ENCODE measurements at places on chromosomes 7 and 10.

DNA sequence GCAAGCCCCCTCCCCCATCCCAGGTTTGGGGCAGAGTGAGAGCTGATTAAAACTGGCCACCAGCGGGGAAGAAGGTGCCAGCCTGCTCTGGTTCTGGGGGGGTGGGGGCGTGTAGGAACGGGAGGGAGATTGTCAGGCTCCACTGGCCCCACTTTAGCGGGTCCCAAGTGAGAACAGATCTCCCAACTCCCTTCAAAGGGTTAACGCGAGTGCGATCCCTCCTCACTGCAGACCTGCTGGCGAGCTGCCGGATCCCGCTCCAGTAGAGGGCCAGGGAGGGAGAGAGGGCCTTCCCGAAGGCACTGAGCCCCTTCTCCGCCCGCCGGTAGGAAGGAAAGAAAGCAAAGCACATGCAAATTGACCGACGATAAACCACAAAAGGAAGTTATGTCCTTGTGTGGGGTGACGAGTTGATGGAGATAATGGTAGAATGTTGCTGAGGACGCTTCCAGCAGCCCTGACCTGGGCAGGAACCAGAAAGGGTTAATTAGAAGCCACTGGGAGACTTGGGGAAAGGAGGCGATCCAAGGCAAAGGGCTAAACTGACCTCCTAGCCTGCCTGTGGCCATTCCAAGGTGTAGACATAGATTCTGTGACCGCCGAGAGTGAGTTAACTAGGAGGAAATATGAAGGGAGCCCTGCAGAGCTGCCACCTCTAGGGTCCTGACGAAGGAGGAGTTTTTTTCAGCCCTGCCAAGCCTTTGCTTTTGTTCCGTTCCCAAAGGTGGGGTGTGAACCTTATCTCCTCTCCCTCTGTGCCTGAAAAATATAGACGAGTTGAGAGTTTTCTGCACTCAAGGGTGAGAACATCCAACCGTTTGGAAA, 1.5 kb downstream of the NRG3 start:
- DNase-seq: no peak

GRCh38 chr7:149196705-149197171, 1.4 kb downstream of the ZNF282 start:
- DNase-seq: no peak

DNA sequence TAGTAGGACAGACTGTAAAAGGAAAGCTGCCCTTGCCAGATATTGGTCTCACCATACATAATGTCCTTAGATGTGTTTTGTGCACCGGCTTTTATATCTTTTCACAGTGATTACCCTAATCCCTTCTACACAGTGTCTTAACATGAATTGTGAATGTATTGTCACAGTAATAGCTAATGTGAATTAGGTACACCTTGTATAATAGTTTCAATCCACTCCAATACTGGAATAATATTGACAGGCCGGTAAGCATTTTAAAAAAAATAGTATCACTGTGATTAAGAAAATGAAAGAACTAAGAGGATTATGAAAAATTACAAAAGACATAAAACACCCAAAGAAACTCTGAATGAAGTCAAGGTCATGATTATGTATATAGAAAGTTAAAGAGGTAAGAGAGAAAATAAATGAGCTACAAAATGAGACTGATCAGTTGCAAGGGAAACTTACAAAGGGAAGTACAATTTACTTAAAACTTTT, 420.9 kb downstream of the PLXDC2 start:
- no peak for DNase-seq

DNA sequence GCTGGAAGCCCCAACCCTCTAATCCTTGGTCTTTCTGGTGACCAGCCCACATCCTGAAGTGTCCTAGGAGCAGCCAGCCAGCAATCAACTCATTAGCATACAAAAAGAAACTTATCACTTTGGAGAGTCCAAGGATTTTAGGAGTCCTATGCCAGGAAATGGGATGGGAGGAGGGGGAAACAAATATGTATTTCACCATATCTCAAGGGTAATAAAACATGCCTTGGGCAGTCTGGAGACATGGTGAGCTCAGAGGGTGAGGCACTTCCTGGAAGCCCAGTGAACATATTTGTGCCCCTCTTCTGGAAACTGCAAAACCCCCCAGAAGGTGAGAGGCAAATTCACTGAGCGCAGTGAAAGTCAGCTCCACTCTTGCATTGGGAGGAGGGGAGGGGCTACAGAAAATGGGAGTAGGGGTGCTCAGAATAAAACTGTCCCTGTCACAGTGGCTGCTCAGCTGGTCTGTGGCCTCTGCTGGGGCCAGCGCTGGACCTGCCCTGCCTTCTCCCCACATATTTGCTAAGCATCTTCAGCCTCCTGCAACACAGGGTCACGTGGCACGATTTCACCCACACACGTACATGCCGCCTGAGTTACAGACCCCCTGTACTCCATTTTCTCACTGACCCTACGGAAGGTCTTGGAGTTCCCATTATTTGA, 17.7 kb upstream of the ZMIZ1 start:
- DNase-seq: peak; percentile 23

- no peak for DNase-seq
Measured at GRCh38 chr10:85545874-85546273, 820.7 kb downstream of the GRID1 start.

GRCh38 chr7:134539380-134540004, 9.4 kb upstream of the AKR1B15 start:
- no peak for DNase-seq

DNA sequence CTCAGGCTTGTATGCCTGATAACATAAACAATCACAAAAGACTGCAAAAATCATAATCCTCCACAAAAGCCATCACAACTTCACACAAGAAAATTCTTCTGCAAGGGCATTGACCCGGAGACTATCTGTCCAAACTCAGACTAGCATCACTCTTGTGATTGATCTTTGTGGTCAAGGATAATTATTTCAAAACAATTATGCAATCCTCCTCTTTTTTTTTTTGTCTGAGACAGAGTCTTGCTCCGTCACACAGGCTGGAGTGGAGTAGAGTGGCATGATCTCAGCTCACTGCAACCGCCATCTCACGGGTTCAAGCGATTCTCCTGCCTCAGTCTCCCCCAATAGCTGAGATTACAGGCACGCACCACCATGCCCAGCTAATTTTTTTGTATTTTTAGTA, 22.2 kb downstream of the CDNF start:
- DNase-seq: no peak

DNA sequence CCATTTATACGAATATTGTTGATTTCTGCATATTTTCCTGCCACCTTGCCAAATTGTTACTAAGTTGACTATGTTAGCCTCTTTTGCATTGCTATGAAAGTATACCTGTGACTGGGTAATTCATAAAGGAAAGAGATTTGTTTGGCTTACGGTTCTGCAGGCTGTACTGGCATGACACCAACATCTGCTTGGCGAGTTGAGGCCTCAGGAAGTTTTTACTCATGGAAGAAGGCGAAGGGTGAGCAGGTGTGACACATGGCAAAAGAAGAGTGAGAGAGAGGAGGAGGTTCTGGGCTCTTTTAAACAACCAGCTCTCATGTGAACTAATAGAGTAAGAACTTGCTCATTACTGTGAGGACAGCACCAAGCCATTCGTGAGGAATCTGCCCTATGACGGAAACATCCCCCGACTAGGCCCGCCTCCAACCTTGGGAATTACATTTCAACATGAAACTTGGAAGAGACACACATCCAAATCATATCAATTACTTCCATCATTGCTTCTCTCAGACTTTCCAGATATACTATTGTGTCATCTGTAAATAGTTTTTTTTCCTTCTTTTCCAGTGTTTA, 8.4 kb downstream of the RALA start:
- no peak for DNase-seq

DNA sequence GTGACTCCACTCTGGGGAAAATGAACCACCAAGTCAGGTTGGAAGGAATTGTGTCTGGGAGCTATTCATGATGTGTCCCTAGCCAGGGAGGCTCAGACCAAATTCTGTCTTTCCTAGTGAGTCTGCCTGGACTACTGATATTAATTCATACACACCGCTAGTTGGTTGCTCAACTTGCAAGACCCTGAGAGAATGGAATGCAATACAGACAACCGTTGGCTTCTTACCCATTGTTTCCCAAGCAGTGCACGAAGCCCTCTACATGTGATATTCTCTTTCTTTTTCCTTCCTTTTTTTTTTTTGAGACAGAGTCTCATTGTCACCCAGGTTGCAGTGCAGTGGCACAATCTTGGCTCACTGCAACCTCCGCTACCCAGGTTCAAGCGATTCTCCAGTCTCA, 19.4 kb upstream of the SRGN start:
- DNase-seq: no peak

DNA sequence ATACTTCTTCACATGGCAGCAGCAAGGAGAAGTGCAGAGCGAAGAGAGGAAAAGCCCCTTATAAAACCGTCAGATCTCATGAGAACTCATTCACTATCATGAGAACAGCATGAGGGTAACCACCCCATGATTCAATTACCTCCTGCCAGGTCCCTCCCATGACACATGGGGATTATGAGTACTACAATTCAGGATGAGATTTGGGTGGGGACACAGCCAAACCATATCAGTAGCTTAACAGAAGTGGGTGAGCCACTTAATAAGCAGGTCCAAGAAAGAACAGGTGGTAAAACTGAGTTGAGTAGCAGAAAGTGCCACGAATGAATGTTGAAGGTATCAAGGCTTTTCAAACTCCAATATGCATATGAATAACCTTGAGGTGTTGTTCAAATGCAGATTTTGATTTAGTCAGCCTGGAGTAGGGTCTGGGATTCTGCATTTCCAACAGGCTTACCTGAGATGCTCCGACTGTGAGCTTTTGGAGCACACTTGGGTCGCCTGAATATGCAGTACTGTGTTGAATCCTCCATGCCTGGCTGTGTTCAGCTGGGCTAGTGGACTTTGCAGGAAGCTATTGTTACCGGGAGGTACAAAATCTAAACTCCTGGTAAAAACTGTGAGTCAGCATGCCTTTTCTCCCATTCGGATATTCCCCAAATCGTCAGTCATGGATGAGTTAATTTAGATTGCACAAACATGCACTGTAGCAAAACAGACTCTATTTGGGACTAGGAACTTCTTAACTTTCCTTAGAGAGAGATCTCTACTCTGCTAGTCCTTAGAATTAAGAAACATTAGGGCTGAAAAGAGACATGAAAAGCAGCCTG, 69.0 kb upstream of the PRKCQ start:
- no peak for DNase-seq

- no peak for DNase-seq
Measured at GRCh38 chr10:97520520-97520919, 21.8 kb downstream of the UBTD1 start.

Measured in left hindlimb (tissue), 1 donor.